ENCODE measurements at places on chromosomes 13 and 19. TPM values are rescaled to one million over a fixed set of nuclear protein-coding genes. Genes with fewer than 3 reads are reported as not detected.
A peak's percentile ranks its signal among the peaks of the same experiment; 100 is the strongest.

CACNG8 gene
- 0.05 TPM for total RNA-seq

PSG7 gene
- not detected for total RNA-seq

ZNF575 gene
- total RNA-seq, result not detected

CEACAM3 gene
- not detected for total RNA-seq

FCER2 gene
- not detected for total RNA-seq

RINL gene
- 2.5 TPM for total RNA-seq

TMIGD2 gene
- not detected for total RNA-seq

DNA sequence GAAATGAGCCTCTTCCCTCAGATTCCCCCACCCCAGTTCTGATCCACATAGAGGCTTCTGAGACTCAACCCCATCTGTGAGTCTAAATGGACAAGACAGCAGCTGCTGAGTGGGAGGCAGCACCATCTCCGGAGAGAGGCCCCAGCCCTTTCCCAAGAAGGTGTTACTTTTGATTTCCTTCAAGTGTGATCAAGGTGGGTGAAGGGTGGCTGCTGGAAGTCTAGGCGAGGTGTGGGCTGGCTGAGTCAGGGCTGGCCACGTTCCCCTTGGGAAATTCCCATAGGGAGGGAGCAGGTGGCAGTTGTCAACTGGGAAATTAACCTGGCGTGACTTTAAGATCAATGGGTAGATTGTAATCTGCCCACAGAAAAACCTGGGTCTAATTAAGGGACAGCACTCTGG lies 148.0 kb downstream of the FOXO1 start:
- DNase-seq, result no peak

DNA sequence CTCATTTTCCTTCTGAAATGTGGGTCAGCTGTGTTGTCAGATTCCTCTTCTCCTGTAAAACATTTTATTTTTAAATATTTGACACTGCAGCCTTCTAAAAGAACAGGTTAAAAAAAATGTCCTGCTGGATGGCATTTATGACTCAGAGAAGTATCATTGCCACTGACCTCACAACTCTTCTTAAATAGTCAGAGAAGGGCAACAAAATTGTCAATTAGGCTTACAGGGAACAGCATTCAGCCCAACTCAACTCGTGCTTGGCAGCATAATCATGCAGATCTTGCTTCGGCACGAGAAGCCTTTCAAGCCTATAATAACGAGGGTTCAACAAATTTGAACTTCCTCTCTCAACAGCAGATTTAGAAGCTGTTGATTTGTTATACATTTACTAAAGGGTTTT lies 296.7 kb upstream of the DACH1 start:
- no peak for DNase-seq

- no peak for DNase-seq
These were observed 521.2 kb upstream of the NBEA start for GRCh38 chr13:34420702-34421346.

DNA sequence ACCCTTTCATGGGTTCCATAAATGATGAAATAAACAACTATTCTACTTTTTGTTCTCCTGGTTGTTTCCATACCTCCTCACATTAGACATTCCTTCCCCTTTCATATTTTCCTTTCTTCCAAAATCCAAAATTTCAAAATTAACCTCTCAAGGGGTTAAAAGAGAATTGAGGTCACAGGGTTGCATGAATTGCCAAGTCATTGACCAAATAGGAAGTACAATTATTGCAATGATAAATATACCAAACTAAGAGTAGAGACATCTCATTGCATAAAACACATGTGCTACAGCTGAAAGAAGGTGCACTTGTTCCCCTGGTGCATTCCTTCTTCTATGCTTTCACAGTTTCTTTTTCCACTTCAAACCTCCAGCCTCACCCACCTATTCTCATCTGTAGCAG lies 136.1 kb downstream of the KCTD12 start:
- DNase-seq, result no peak

GRCh38 chr19:54921082-54921481 lies 15.1 kb downstream of the NCR1 start:
- no peak for DNase-seq

GRCh38 chr13:28568286-28568685 lies 73.4 kb upstream of the FLT1 start:
- peak; percentile 25 for DNase-seq

DNA sequence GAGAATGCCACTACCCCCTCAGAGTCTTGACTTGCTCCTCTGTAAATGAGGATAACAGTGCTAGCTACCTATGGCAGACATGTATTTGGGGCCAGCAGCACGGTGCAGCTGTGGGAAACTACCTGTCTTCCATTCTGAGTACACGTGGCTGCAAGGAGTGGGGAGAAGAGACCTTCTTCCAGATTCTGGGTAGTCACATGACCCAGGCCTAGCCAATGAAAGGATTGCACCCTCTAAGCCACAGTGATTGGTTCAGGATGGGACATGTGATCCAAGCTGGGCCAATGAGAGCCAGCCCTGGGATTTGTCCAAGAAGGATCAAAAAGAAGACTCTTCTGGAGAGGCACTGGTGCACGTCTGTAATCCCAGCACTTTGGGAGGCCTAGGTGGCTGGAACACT lies 5.5 kb downstream of the ZNRF4 start:
- DNase-seq, result no peak

DNA sequence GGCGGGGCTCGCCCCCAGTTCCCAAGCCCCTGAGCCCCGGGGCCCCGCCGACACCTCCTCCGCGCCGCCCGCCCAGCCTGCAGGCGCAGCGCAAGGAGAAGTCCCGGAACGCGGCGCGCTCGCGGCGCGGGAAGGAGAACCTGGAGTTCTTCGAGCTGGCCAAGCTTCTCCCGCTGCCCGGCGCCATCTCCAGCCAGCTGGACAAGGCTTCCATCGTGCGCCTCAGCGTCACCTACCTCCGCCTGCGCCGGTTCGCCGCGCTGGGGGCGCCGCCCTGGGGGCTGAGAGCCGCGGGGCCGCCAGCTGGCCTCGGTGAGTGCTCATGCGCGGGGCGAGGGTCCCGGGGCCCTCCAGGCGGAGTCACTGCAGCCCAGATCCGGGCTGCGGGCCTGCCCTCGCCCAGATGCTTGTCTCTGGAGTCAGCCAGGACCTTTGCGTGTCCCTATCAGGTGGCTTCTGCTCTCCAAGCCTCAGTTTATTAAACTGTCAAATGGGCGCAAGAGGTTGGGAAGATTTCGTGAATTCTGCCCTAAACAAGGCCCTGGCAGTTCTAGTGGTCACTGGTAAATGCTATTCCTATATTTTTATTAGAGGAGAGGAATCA lies 2.0 kb downstream of the NPAS1 start:
- DNase-seq, result no peak

GRCh38 chr13:29810898-29811297 lies 39.5 kb downstream of the UBL3 start:
- no peak for DNase-seq

- no peak for DNase-seq
These were observed 852.0 kb downstream of the DACH1 start for GRCh38 chr13:71015021-71015420.

DNA sequence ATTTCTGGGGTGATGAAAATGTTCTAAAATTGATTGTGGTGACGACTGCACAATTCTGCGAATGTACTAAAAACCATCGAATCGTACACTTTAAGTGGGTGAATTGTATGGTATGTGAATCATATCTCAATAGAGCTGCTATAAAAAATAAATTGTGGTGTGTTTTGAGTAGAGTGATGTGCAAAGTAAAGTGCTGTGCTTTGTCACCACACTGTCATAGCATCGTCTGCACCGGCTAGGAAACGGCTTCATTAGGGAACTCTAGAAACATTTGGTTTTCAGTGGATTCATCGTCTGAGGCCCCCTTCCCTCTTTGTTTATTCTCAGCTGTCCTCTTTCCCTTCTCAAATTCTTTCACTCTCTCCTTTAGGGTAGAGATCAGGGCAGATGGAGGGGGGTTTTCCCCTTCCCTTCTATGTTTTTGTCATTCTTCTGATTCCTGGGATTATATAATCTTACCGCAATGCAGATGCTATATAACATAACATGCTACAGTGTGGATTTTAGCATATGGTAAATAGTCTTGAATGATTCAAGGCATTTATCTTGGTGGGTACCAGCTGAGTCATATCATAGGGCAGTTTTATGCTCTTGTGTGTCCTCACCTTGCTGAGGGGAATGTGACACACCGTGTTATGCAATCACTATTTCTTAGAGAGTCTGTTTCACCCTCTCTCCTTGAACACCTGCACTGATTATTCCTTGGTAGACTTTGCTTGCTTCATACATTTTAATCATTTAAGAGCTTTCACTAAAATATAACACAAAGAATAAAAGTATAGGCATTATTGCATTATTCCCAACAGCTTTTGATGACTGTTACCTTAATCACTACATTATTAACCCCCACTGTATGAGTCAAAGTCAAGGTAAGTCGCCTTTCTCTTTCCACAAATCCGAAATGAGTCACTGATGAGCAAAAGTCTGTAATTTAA lies 239.4 kb downstream of the DCLK1 start:
- no peak for DNase-seq

DNA sequence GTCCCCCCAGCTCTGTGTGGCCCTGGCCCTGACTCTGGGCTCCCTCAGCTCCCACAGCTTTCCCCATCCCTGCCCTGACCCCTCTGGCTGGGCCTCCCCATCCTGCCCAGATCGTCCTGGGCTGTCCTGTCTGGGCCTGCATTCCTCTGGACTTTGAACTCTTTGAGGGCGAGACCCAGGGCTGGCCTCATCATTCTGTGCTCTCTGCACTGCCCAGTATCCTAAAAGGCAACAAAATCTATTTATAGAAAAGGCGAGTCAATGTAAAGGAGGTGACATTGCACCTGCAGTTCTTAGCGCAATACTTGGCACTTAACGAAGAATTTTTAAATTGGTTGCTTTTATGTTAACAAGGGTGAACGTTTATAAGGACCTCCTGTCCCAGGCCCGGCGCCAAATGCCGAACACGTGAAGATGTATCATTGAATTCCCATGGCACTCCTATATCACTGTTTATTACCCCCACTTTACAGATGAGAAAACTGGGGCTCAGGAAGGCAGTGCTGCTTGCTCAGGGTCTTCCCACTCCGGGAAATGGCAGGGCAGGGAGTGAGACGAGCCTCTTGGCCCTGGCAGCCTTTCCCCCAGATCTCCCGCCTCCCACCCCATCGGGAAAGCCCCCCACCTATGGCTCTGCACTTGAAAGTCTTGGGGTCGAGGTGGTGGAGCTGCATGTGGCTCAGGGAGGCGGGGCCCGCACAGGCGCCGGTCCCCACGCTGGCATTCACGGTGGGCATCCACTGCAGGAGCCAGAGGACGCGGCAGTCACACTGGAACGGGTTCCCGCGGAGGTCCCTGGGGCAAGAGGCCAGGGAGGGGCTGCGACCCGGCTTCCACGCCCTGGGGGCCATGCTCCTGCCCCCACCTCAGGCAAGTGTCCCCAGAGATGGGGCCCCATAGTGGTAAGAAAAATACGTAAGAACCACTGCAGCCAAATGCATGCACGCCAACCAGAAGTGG lies 3.8 kb downstream of the LGI4 start:
- no peak for DNase-seq

GRCh38 chr13:60990032-60990733 lies 425.5 kb downstream of the PCDH20 start:
- no peak for DNase-seq

- DNase-seq, result no peak
These were observed 23.4 kb upstream of the ZNF561 start for GRCh38 chr19:9644472-9644871.

GRCh38 chr19:38932425-38933179 lies 1.9 kb downstream of the MRPS12 start:
- DNase-seq, result no peak

- DNase-seq, result no peak
These were observed 281.4 kb downstream of the ABCC4 start for GRCh38 chr13:95019886-95020285.

GRCh38 chr19:56092685-56093631 lies 28.1 kb downstream of the ZNF787 start:
- DNase-seq, result no peak

DNA sequence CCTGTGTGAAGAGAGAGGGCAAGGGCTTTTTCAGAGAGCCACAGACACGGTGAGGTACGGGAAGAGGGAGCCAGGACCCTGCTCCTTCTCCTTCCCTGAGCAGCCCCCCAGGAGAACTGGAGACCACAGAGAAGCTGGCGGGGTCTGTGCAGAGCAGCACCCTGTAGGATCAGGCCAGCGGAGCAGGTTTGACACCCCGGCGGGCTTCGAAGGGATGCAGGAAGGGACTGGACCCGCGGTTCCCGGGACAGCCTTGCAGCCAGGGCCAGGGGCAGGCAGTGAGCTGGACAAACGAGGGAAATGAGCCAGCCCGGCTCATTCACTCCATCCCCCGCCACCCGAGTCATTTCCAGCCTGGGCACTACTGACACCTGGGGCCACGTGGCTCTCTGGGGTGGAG lies 22.2 kb downstream of the CPAMD8 start:
- no peak for DNase-seq

- no peak for DNase-seq
These were observed 92.0 kb downstream of the DGKH start for GRCh38 chr13:42140494-42140893.

DNA sequence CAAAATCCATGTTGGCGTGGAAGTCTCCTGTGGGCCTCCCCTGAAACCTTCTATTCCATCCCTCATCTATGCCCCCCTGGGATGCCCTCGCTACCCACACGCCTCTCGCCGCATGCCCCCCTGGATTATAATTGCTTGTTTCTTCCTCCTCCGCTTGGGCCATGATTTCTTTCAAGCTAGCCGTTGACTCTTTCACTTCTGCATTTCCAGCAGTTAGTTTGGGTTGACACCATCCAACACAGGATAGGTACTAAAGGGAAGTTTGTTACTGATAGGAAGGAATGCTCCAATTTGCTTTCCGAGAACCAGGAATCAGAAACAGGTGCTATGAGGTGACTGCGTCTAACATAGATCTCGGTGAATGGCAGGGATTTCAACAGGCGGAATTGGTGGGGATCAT lies 7.7 kb upstream of the SLC25A15 start:
- no peak for DNase-seq

DNA sequence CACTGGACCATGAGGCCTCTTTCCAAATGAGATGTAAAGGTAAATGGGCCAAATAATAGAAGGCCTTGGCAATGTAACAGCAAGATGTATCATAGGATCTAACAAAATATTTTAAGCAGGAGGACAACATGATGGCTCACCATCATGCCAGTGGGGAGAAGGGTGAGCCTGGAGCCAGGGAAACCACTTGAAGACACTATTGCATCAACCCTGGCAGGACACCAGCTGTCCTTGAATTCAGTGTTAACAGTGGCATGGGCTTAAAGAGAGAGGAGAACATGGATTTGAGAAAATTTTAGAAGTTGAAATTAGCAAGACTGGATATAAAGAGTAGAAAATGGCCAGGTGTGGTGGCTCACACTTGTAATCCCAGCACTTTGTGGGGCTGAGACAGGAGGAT lies 6.7 kb upstream of the RCBTB2 start:
- DNase-seq, result no peak
